ENCODE measurements at places on chromosomes 4 and X.
A peak's percentile ranks its signal among the peaks of the same experiment; 100 is the strongest.

GRCh38 chr4:185192059-185192458 lies 11.7 kb downstream of the CFAP97 start:
- DNase-seq: no peak

- DNase-seq: no peak
Measured at GRCh38 chr4:150140774-150141400, 62.6 kb downstream of the DCLK2 start.

DNA sequence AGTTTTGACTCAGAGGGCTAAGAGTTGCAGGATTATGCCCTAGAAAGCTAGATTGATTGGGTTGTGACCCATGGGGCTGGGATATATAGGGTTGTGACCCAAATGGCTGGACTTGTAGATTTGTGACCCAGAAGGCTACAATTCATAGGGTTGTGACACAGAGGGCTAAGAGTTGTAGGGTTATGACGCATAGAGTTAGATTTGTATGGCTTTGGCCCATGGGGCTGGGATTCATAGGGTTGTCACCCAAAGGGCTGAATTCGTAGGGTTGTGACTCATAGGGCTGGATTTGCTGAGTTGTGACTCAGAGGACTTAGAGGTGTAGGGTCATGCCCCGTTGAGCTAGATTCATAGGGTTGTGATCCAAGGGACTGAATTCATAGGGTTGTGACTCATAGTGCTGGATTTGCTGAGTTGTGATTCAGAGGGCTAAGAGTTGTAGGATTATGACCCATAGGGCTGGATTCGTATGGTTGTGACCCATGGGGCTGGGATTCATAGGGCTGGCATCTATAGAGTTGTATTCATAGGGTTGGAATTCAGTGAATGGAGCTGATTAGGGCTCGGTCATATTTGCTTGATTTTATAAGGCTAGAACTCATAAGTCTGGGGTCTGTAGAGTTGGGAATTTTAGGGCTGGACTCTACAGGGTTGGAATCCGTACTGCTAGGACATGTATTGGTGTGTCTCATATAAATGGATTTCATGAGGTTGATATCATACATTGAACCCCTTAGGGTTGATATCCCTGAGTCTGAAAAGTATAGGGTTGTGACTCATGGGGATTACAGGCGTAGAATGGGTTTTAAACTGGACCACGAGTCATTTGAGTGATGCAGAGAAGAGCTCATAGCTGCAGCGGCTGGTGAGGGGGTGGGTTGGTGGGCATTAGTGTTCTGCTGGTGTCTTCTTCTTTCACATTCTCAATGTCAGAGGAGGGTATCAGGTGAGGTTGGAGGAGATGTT lies 125.7 kb downstream of the CRLF2 start:
- DNase-seq: no peak

DNA sequence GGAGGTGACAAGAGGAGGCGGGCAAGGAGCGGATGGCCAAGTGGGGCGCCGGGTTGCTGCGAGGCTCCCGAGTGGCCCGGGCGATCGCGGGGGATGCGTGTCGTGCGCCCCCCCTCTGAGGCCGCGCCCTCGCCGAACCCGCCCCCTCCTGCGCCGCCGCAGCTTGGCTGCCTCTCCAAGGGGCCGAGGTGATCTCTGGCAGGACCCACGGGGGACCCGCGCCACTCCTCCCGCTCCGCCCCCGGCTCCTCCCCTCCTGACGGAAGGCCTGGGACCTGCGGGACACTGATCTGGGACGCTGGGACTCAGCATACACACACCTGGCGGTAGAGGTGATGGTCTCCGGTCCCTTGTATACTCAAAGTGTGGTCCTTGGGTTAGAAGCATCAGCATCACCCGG lies 21.9 kb upstream of the FAM47C start:
- no peak for DNase-seq

- DNase-seq: peak; percentile 56
Measured at GRCh38 chrX:68503836-68504636, 5.2 kb downstream of the YIPF6 start.

DNA sequence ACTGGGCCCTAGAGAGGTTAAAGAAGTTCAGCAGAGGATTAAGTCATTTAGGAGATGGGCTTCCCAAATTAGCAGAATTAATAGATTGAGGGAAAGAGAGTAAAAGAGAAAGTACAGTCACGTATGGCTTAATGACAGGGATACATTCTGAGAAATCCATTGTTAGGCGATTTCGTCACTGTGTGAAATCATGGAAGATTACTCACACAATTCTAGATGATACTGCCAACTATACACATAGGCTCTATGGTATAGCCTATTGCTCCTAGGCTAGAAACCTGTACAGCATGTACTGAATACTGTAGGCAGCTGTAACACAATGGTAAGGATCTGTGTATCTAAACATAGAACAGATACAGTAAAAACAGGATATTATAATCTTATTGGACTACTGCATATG lies 180.6 kb downstream of the RNF150 start:
- DNase-seq: no peak

DNA sequence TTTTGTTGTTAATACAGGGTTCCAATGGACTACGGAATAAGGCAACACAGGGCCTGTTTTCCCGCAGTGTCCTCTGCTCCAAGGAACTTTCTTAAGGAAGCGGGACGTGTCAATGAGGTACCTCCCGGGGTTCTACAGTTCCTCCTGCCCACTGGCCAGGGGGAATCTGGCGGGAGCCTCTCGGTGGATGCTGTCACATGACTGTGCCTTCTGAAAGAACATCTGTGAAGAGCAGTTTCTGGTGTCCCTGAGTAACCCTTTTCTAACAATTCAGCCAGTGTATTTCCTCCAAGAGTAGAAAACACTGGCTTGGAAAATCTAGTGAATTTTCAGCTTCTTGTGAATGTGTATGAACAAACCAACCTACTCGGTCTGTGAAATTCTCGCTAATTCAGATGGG lies 32.7 kb downstream of the MFAP3L start:
- no peak for DNase-seq
